Activated T-cell treated with anti-CD3 and anti-CD28 coated beads for 1 hour (primary cell): ENCODE measurements at places on chromosomes 12 and 14.

GRCh38 chr12:6858799-6859198 lies 6.8 kb downstream of the USP5 start:
- no peak for DNase-seq

DNA sequence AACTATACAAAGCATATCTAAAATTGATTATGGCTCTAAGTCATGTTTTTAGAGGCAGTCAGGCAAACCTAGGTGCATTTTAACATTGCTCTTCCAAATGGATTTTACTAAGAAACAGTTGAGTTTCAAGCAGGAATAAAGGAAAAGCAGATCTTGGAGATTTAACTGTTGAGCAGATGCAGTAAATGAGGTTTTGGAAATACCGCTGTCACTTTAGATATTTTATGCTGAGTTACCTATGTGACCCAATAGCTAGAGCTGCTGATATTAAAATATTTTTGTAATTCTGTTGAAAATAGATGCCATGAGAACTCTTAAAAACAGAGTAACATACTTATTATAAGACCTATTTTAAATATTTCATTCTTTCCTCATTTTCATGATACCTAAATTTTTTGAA lies 181.4 kb downstream of the SYT1 start:
- DNase-seq, result no peak

DNA sequence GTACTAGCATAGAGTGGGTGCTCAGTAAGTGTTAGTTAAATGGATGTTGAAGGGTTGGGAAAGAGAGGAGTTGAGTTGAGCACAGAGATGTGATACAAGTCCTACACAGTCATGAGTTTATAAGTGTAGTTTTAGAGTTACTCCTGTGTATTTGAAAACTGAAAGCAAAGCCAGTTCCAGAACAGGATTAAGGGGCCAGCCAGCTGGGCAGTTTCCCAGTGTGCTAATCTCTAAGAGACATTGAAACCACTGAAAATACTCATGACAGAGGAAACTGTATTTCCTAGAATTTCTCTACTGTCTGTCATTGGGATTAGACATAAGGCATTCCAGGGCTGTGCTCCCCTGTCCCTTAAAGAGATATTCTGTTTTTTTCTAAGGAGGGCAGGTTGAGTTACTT lies 101.0 kb downstream of the DERA start:
- no peak for DNase-seq

- DNase-seq, result no peak
These were observed 1.6 kb upstream of the OTUB2 start for GRCh38 chr14:94024549-94024948.

GRCh38 chr12:93520454-93520853 lies 52.0 kb upstream of the SOCS2 start:
- DNase-seq, result no peak

DNA sequence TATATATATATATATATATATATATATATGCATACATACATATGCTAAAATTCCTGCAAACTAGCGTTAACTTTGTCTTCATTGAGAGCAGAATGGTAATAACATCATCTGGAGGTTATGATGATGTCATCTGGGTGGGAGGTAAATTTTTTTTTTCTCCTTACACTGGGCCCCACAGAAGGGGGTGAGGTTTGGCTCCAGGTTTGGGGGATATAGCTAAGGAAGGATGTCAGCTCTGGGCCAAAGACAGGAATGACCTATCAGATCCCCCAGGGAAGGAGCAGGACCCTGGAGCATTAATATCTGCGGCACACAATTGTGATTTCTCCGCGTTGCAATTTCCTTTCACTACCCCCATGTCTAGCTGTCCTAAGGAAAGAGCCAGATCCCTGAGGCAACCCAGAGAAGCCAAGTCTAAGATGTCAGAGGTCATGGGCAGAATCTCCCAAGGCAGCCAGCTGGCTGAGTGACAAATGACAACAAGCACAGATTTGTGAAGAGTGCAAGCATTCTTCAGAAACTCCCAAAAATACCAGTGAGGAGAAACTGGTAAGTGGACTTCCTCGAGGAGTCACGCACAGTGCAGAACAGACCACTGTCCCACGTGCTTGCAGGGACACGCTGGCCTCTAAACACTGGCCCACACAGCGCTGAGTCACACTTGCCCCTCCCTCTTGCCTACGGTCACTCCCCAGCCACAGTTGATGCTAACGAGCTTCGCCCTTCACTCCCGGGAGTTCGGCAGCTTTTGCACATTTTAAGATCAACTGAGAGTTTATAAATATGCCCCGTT lies 9.9 kb downstream of the UBC start:
- DNase-seq, result no peak

DNA sequence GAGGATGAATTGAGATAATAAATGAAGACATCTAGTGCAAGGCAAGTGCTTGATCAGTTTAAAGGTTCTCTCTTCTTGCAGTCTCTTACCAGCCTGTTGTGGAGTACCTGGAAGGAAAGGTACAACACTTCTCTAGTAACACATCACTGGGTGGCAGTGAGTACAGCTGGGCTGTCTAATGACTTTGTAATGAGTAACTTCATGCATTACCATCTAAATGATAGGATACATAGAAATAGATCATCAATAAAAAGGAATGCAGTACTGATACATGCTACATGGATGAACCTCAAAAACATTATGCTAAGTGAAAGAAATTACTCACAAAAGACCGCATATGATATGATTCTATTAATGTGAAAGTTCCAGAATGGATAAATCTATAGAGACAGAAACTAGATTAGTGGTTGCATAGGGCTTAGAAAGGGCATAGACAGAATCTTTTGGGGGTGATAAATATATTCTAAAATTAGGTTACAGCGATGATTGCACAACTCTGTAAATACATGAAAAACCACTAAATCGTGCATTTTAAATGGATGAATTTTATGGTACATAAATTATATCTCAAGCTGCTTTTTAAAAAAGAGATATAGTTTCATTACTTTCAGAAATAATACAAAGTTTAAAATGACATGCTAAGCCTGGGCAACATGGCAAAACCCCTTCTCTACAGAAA lies 224.4 kb downstream of the CHST11 start:
- DNase-seq, result no peak
